ENCODE measurements at places on chromosomes 7 and 10. TPM values are rescaled to one million over a fixed set of nuclear protein-coding genes. Genes with fewer than 3 reads are reported as not detected.

Gene LRRD1
- not detected for total RNA-seq

Gene FFAR4
- total RNA-seq, result not detected

Gene MMRN2
- not detected for total RNA-seq

GRCh38 chr7:31059551-31059950 lies 7.4 kb downstream of the ADCYAP1R1 start:
- H3K4me1 ChIP-seq, result peaks cover 100% of the 10 kb centered on the region
- no peaks in the 10 kb centered on the region for H3K36me3 ChIP-seq
- H3K27ac ChIP-seq, result peak overlapping the region; percentile 83
- DNase-seq, result peak; percentile 77
- no peak overlapping the region for H3K4me3 ChIP-seq

GRCh38 chr7:135317676-135318325 lies 84.2 kb downstream of the STRA8 start:
- no peaks in the 10 kb centered on the region for H3K27me3 ChIP-seq
- no peak for DNase-seq
- H3K4me3 ChIP-seq, result no peak overlapping the region
- no peak overlapping the region for H3K27ac ChIP-seq
- H3K4me1 ChIP-seq, result no peaks in the 10 kb centered on the region

GRCh38 chr7:131067220-131067619 lies 260.5 kb upstream of the MKLN1 start:
- DNase-seq, result no peak
- no peaks in the 10 kb centered on the region for H3K27me3 ChIP-seq
- peak overlapping the region; percentile 62 for H3K27ac ChIP-seq
- H3K4me3 ChIP-seq, result no peak overlapping the region
- H3K36me3 ChIP-seq, result peaks cover 35% of the 10 kb centered on the region

GRCh38 chr7:97770850-97771249 lies 39.0 kb downstream of the TAC1 start:
- no peak overlapping the region for H3K27ac ChIP-seq
- no peak overlapping the region for H3K4me3 ChIP-seq
- H3K4me1 ChIP-seq, result no peaks in the 10 kb centered on the region

- DNase-seq, result no peak
- H3K4me3 ChIP-seq, result no peak overlapping the region
- no peaks in the 10 kb centered on the region for H3K36me3 ChIP-seq
- peaks cover 15% of the 10 kb centered on the region for H3K4me1 ChIP-seq
- no peaks in the 10 kb centered on the region for H3K27me3 ChIP-seq
Observed at GRCh38 chr7:97174303-97174702, 56.8 kb downstream of the SDHAF3 start.

DNA sequence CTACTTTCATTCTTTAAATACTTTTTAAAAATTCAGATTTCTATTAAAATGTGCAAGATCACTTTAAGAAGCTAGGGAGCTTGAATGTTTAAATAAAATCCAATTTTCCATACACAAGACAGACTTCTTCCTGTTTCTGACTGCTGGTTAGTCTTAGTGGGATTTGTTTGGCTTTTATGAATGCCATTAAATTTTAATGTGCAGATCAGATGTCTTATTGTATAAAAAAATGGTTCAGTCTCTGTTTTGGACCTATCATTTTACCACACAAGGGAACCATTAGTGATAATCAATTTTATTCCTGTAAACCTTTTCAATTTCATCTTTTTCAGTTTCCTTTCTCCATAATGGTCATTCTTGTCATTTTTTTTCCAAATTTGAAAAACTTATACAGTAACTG lies 63.2 kb downstream of the VCL start:
- H3K4me1 ChIP-seq, result peaks cover 27% of the 10 kb centered on the region
- no peak overlapping the region for H3K4me3 ChIP-seq
- no peaks in the 10 kb centered on the region for H3K36me3 ChIP-seq
- H3K27me3 ChIP-seq, result no peaks in the 10 kb centered on the region
- H3K27ac ChIP-seq, result no peak overlapping the region
- no peak for DNase-seq

DNA sequence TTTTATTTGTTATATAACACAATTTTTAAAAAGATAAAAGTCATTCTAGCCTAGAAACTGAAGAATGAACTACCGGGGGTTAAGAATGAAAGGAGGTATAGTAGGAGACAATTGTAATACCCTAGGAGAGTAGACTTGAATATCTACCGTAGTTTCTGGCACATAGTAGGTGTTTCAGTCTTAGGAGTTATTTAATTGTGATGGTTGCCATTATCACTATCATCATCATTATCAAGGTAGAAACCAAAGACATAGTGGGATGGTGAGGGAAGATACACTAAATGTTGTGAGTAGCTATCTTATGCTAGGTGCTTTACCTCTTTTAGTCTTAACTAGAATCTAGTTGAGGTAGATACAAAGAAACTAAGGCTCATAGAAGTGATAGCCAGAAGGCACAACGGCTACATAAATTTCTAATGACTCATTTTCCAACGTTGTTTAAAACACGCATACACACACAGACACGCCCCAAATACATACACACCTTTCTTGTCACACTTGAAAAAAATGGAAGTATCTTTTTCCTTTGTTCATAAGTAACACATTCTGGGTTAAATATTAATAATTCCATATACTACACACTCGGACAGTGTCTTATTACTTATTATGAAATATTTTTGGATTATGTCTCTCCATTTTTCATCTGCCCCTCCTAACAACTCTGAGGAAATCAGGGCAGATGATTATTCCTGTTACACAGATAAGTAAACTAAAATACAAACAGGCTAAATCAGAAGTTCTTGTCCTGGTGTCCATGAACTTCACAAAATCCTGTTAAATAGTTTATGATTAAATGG lies 2.0 kb upstream of the ANLN start:
- H3K27me3 ChIP-seq, result no peaks in the 10 kb centered on the region
- 0 out of 2 replicates have a peak, but pooled peaks cover 7% of the 10 kb centered on the region for H3K36me3 ChIP-seq
- no peak for DNase-seq
- H3K4me3 ChIP-seq, result no peak overlapping the region

DNA sequence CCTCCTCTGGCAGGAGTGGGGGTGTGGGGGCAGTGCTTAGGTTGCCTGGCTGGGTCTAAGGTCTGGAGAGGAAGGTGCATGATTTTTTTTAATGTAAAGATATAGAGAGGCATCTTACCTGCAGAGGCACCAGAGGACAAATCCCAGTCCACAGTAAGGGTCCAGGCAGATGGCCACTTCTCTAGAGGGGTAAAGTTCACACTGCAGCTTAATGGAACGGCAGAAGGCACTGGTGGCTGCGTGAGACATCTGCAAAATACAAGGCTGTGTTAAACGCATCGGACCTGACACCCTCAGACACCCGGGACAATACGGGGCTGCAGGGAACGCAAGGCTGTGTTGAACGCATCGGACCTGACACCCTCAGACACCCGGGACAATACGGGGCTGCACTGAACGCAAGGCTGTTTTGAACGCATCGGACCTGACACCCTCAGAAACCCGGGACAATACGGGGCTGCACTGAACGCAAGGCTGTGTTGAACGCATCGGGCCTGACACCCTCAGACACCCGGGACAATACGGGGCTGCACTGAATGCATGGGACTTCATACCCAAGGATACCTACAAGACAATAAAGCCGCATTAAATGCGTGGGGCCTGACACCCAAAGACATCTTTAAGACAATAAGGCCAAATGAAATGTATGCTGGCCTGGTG lies 206.0 kb downstream of the ZMYND11 start:
- DNase-seq, result no peak
- H3K27ac ChIP-seq, result no peak overlapping the region
- H3K27me3 ChIP-seq, result no peaks in the 10 kb centered on the region
- H3K36me3 ChIP-seq, result no peaks in the 10 kb centered on the region
- no peak overlapping the region for H3K4me3 ChIP-seq

DNA sequence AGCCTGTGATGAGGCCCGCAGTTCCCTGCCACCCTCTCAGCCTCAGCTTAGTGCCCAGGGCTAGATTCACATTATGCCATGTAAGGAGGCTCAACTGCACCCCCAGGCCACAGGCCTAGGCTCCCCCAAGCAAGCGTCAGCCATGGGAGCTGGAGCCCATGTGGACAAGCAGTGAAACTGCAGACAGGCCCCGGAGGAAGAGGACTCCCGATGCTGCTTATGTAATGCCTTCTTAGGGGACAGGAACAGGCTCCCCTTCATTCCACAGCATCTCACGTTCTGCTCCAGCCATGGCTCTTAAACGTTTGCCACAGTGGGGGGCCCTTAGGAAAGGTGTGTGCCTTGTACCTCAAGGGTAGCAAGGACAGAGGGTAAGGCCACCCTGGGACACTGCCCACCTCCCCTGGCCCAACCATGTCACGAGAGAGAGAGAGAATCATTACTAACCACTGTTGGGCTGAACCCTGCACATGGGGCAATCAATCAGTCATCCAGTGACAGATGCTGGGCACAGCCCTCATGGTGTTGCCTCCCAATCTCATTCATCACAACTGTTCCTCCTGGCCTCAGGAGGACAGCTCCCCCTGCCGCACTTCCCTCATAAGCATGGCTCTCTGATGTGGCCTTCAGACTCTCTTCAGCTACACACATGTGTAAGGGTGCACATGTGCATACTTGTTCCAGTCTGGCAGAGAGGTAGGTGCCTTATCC lies 263.0 kb downstream of the GRID1 start:
- no peak overlapping the region for H3K4me3 ChIP-seq
- H3K27me3 ChIP-seq, result no peaks in the 10 kb centered on the region

GRCh38 chr10:116118847-116119246 lies 154.2 kb downstream of the GFRA1 start:
- no peaks in the 10 kb centered on the region for H3K4me1 ChIP-seq
- no peak overlapping the region for H3K27ac ChIP-seq
- H3K4me3 ChIP-seq, result no peak overlapping the region
- H3K36me3 ChIP-seq, result no peaks in the 10 kb centered on the region
- H3K27me3 ChIP-seq, result no peaks in the 10 kb centered on the region

GRCh38 chr7:40330408-40330807 lies 195.6 kb downstream of the SUGCT start:
- no peaks in the 10 kb centered on the region for H3K4me1 ChIP-seq
- no peaks in the 10 kb centered on the region for H3K36me3 ChIP-seq
- DNase-seq, result no peak
- no peaks in the 10 kb centered on the region for H3K27me3 ChIP-seq

- H3K27ac ChIP-seq, result no peak overlapping the region
- no peaks in the 10 kb centered on the region for H3K4me1 ChIP-seq
- H3K27me3 ChIP-seq, result no peaks in the 10 kb centered on the region
- DNase-seq, result no peak
- no peaks in the 10 kb centered on the region for H3K36me3 ChIP-seq
Observed at GRCh38 chr10:117003336-117003735, 1.7 kb downstream of the SHTN1 start.

DNA sequence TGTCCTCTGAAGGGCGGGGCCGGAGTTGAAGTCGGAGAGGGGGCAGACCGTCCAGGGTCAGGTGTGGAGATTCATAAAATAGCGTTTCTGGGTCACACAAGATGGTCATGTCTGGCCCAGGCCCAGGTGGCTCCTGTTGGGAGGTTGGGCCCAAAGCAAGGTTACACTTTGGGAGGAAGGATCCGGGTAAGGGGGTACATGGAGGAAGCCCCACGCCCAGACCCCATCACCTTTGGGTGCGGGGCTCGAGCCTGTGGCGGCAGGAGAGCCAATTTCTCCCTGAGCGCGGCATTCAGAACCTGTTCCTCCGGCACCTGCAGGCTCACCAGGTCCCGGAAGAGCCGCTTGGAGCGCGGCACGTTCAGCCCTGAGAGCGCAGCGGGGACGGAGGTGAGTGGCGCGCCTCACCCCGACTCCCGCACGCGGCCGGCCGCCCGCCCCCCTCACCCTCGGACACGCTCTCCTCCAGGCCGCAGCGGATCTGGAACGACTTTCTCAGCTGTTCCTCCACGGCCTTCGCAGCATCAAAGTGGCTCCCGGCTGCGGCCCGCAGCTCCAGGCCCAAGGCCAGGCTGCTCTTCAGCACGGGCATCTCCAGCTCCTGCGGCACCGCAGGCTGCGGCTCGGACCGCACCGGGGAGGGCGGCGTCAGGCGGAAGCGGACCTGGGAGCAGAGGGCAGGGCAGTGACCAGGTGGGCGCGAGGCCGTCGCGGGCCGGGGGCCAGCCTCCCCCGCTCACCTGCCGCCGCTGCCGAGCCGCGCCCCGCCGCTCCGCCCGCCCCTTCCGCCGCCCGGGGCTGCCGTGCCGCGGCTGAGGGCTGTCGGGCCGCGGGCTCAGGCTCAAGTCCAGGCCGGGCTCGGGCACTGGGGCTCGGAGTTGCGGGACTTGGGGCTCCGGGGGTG lies 644 bp downstream of the PPP1R35 start:
- H3K4me3 ChIP-seq, result peak overlapping the region; percentile 90
- H3K27me3 ChIP-seq, result no peaks in the 10 kb centered on the region
- H3K36me3 ChIP-seq, result peaks cover 16% of the 10 kb centered on the region
- H3K27ac ChIP-seq, result peak overlapping the region; percentile 83

- H3K27ac ChIP-seq, result no peak overlapping the region
- no peak overlapping the region for H3K4me3 ChIP-seq
- no peaks in the 10 kb centered on the region for H3K27me3 ChIP-seq
- H3K36me3 ChIP-seq, result no peaks in the 10 kb centered on the region
Observed at GRCh38 chr7:48515171-48515570, 343.9 kb downstream of the ABCA13 start.

DNA sequence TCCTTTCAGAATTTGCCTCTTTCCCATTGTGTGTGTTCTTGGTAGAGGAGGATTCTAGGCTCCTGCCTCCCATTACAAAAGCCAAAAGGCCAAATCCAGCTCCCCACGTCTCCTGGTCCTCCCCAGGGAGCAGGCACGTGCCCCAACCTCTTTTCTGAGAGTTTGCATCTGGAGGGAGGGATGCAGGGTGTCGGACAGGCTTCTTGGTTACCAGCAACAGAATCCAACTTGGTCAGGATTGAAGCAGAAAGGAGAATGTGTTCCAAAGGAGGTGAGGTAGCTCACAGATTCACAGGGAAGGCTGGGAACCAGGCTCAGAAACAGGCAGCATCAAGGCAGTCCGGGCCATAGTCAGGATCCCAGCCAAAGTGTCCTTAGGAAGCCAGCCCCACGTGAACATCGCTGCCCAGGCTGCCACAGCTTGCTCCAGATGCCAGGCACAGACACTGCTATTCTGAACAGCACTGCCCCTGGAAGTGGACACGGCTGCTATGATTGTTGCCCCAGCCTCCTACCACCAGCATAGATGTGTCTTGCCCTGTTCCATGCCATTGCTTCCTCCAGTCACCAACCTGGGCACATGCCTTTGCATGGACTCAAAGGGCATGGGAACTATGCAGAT lies 264.2 kb upstream of the ZMIZ1 start:
- no peak overlapping the region for H3K27ac ChIP-seq
- no peaks in the 10 kb centered on the region for H3K27me3 ChIP-seq
- no peak overlapping the region for H3K4me3 ChIP-seq
- DNase-seq, result no peak
- no peaks in the 10 kb centered on the region for H3K36me3 ChIP-seq

- no peak for DNase-seq
- H3K4me1 ChIP-seq, result peaks cover 8% of the 10 kb centered on the region
- H3K4me3 ChIP-seq, result no peak overlapping the region
- no peaks in the 10 kb centered on the region for H3K27me3 ChIP-seq
- no peak overlapping the region for H3K27ac ChIP-seq
Observed at GRCh38 chr7:157507987-157508386, 171.2 kb downstream of the DNAJB6 start.

- DNase-seq, result no peak
- no peak overlapping the region for H3K4me3 ChIP-seq
- H3K27me3 ChIP-seq, result no peaks in the 10 kb centered on the region
- H3K4me1 ChIP-seq, result peaks cover 19% of the 10 kb centered on the region
- no peaks in the 10 kb centered on the region for H3K36me3 ChIP-seq
Observed at GRCh38 chr7:159149488-159149887, 4.8 kb upstream of the VIPR2 start.

GRCh38 chr7:2939193-2939885 lies 95.2 kb upstream of the GNA12 start:
- H3K4me1 ChIP-seq, result no peaks in the 10 kb centered on the region
- peaks cover 8% of the 10 kb centered on the region for H3K36me3 ChIP-seq
- no peak overlapping the region for H3K4me3 ChIP-seq
- no peak for DNase-seq
